Uterus (tissue), 4 donors: ENCODE measurements at places on chromosomes 3 and 15. TPM values are rescaled to one million over a fixed set of nuclear protein-coding genes. Genes with fewer than 3 reads are reported as not detected.
A peak's percentile ranks its signal among the peaks of the same experiment; 100 is the strongest.

Gene ATP2B2
- 8.2 TPM for total RNA-seq

Gene CIB2
- 10.3 TPM for total RNA-seq

Gene SLC12A1
- total RNA-seq, result not detected

Gene TTBK2
- 12.6 TPM for total RNA-seq

Gene ANKRD28
- 86.8 TPM for total RNA-seq

- DNase-seq, result no peak
Measured at GRCh38 chr3:133448478-133449122, 48.7 kb downstream of the BFSP2 start.

DNA sequence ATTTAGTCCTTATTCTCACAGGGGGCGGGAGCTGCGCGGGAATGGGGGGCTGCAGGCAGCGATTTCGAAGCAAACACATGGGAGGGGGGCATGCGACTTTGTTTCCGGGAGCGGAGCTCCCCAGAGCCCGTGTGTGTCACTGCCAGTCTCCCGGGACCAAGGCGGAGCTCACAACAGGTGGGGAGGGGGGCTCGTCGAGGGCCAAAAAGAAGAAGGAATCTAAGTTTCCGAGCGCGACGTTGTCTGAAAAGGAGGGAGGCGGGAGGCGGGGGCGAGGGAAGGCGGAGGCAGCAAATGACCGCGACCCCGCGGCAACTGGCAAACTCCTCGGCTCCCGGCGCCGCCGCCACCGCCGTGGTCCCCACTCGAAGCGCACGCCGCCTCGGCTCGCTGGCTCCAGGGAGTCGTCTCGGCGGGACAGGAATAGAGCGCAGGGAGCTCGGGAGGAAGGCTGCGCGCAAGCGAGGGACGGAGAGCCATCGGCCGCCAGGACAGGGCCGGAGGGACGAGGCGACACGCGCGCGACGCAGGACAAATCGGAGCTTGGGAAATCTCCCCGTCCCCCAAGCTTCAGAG, 1.4 kb downstream of the FOXP1 start:
- peak; percentile 39 for DNase-seq
